GM19239 (cell line): ENCODE measurements at places on chromosomes 1 and 21.

DNA sequence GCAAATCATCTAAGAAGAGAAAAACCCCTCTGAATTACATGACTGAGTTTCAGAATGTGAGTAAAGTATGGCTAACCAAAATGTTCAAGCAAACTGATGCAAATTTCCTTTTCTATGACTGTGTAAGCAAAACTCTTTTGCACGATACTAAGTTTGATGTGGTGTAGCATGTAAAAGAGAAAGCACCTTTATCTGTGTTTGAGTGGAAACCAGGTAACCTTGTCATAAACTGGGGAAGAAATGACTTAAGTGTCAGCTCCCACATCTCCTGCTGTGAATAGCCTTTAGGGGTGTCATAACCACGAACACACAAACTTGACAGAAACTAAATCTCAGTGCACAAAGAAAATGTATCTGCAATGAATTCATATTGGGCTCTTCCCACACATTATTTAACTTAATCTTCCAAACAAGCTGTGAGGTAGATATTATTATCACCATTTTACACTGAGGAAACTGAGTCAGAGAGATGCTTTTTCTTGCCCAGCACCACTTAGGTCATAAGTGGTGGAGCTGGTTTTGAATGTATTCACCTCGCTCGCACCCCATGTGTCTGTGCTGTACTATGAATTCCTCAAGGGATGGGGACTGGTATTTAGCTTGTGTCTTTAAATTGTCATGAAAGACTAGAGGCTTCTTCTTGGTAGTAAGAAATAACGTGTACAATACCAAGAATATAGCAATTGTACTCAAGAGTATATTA is 32.9 kb upstream of the IL12RB2 start:
- no peak for DNase-seq

DNA sequence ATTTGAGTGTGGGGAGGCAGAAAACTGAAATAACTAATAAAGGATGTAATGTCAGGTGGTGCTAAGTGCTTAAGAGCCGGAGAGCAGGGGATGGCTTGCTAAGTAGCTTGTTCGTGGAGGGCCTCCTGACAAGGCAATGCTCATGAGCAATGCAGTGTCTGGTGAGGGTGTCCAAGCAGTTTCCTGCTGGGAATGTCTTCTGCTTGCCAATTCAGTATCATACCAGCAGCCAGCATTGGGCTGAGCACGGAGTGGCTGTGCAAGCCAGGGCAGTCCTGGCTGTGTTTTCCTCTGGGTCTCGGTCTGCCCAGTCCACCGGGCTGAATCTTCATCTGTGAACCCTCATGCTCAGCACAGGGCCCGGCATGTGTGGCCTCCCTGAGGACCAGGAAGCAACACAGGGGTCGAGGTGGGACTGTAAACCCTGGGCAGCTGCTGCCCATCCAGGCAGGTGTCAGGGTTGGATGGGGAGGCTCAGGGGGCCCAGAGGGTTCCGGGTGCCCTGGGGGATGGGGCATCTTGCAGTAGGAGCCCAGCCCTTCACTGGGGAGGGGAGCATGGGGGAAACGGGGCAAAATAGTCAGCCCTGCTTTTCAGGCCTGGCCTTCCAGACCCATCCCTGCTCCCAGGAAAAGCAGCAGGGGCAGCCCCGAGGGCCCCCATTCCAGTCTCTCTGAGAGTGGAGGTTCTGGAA is 27.5 kb downstream of the EDN2 start:
- DNase-seq: no peak

- no peak for DNase-seq
These were observed 7.1 kb downstream of the IFI44L start for GRCh38 chr1:78627321-78627720.

DNA sequence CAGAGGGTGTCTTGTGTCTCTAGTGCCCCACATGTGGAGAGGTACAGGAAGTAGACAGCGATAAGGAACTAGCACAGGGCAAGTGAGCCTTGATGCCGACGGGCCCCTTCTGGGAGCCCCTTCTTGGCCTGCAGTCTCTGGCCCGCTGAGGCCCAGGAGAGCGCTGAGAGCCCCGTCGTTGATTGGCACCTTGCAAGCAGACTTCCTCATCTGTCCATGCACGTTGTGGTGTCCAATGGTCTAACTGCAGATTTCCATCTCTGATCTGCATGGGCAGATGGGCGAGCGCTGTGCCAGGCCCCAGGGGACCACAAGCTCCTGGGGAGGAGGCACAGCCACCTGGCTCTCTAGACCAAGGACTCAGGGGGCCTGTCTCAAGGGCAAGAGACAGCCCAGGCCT is 32.4 kb downstream of the PLEKHA6 start:
- no peak for DNase-seq

DNA sequence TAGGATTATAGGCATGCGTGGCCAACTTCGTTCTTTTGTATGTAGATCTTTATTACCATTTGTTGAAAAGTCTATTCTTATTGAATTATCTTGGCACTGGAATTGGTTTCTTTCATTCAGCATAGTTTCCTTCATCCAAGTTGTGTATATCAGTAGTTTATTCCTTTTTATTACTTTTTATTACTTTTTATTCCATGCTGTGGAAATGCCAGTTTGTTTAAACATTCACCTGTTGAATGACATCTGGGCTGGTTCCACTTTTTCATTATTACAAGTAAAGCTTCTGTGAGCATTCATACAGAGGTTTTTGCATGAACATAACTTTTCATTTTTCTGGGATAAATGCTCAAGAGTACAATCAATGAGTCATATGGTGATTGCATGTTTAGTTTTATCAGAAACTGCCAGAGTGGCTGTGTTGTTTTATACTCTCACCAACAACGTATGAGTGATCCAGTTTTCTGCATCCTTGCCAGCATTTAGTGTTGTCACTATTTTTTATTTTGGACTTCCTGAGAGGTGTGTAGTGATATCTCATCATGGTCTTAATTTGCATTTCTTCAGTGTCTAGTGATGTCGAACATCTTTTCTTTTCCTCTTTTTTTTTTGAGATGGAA is 28.6 kb downstream of the PTPRU start:
- no peak for DNase-seq

DNA sequence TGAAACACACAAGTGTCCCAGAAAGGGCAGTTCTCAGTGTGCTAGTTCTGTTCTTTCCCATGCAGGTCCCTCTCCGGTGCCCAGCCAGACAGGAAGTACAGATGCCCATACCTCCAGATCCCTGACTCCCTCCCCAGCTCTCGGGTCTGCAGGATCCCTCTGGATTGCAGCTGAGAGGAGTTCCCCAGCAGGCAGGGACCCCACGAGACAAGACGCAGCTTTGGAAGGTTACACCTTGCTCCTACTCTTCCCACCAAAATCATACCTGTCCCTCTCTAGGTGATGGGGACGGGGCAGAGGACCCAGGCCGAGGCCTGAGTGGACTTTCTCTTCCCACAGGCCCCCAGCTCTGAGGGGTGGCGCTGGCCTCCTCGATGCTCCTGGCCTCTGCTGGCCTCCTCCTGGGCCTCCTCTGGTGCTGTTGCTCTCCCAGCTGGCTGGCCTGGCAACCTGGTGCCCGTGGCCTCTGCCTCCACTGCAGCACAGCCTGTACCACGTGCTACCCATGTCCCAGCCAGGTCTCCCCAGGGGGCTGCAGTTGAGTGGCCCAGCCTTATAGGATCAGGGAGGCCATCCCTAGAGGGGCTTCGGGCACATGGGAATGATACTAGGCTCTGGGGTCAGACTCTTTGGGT is 9.4 kb downstream of the LDLRAD2 start:
- no peak for DNase-seq

DNA sequence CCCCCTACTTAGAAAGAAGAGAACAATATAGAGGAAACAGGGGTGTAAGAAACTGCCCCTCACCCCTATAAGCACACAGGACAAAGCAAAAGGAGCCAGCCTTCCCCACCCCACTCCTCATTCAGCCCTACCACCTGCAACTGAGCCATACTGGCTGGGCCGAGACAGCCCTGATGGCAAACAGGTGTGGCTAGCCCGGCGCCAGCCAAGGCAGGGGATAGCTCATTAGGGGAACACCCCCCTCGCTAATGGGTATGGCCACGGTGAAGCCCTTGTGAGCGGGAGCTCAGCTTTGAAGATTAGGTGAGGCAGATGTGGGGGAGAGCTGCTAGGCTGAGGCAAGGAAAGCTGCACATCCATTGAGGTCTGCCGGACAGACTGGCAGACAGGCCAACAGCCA is 65.5 kb downstream of the ERI3 start:
- no peak for DNase-seq

DNA sequence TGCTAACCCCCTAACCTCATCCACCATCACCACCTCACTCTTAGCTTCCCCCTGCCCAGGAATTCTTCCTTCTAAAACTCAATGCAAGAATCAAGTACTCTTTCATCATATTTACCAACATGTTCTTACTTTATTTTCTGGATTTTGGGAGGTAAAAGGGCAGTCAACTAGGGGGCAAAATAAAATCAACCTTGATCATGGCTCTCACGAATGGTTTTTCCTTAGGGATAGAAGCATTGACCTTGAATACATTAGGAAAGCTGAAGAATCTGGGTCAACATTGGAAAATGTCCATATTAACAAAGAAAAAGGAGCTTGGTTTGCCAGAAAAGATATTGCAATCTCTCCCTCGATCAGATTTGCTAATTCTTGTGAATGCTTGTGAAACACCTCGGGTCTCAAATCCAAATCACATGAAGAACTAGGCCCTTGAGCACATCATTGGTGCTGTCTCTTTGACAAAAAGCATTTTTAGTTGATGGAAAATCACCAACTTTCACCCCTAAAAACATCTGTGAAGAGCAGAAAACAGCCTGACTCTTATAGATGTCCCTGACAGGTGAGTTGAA is 58.9 kb downstream of the ZC3H11B start:
- DNase-seq: no peak

GRCh38 chr1:158371188-158371953 is 17.7 kb downstream of the CD1E start:
- DNase-seq: no peak

DNA sequence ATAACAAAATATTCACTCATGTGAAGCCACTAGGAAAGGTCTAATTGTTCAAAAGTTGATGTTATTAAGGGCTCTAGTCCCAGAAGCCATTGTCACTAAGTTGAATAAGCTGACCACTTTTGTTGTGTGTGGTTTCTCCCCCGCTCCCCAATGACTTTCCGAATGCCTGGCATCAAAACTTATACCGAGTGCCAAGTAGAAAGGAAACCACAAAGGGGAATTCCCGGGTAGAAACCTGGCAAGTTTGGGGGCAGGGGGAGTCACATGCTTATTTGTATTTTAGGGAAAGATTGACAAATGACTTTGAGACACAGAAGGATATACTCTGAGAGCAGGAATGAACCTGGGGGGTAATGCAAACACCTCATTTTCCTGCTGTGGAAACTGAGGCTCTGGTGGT is 154.1 kb downstream of the TGFBR3 start:
- DNase-seq: no peak

DNA sequence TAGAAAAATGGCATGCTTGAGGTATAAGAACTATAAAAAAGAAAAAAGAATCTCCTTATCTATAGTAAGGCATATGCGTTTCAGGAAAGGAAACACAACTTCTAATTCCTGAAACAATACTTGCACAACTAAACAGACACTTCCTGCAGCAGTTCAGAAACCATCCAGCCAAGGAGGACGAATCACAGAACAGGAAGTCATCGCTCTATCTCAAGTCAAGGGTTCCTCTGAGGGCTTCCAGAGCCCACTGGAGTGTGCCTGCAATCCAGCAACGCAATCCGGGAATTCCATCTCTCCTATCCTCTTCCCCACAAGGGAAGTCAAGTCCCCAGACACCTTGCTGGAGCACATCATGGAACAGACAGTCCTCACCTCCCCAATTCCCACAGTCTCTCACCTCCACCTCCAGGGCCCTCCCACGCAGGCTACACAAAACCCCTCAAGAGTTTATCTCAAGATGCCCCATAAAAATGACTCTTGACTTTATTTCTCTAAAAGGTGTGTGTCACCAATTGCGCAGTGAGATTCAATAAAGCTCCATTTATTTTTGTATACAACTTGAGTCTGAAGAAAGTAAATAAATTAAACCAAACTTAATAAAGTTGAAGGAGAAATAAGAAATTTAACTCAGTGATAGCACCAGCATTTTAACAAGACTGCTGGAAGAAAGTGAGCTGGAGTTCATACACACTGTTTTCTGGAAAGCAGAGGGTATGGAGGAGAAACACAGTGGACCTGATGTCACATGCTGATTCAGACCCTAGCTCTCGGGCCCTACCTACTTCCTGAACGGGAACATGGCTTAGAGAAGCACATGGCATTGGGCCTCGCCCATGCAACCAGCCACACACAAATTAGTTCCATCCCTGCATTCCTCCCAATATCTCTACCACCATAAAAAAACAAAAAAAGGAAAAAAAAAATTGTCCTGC is 39.9 kb downstream of the SIPA1L2 start:
- DNase-seq: no peak

DNA sequence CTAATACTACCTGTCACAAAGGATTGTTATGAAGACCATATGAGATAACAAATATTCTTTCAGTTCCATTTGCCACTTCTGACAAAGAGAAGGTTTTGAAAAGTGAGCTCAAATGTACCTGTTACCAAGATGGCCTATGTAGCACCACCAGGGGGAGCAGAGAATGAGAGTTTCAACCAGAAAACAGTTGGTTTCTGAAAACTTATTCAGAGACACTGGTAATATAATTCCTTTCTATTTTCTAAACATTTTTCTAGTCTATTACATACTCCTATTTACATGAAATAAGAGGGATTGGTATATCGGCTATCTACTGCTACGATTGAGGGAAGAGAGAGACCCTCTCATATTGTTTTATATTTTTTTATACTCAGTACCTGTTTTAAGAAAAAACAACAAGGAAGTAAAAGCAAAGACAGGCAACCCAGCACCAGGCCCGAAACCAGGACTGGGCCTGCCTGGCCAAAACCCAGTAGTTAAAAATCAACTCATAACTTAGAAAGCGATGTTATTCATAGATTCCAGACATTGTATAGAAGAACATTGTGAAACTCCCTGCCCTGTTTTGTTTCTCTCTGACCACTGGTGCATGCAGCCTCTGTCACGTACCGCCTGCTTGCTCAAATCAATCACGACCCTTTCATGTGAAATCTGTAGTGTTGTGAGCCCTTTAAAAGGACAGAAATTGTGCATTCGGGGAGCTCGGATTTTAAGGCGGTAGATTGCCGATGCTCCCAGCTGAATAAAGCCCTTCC is 48.3 kb downstream of the IL23R start:
- DNase-seq: no peak

DNA sequence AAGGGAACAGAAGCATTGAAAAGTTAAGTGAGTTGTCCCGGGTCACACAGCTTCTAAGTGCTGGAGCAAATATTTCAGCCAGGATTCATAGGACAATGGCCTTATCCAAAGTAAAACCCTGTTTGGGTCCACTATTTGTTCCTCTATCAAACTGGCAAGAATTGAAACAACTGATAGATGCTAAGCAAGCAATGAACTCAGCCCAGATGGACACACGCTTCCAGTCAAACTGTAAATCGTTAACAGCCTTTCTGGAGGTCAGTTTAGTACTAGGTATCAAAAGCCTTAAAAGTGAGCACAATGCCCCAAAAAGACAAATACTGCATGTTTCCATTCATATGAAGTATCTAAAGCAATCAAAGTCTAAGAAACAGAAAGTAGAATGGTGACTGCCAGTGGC is 779 bp upstream of the SVBP start:
- DNase-seq: no peak

GRCh38 chr1:167916766-167917511 is 3.0 kb upstream of the ADCY10 start:
- no peak for DNase-seq

- no peak for DNase-seq
These were observed 47.0 kb upstream of the MPC2 start for GRCh38 chr1:167983797-167984420.
